ENCODE measurements at places on chromosomes 11 and 22. TPM values are rescaled to one million over a fixed set of nuclear protein-coding genes. Genes with fewer than 3 reads are reported as not detected.

Gene APOL5
- not detected for polyA plus RNA-seq

Gene C11orf86
- polyA plus RNA-seq = not detected

Gene SHISAL1
- 0.19 TPM for polyA plus RNA-seq

Gene OR11H1
- not detected for polyA plus RNA-seq

Gene MIOX
- polyA plus RNA-seq = not detected

Gene HOATZ
- polyA plus RNA-seq = 42.9 TPM

Gene KDELR3
- 8.2 TPM for polyA plus RNA-seq
